Effector CD8-positive, alpha-beta T cell (primary cell): ENCODE measurements at places on chromosomes 16 and 17.
A peak's percentile ranks its signal among the peaks of the same experiment; 100 is the strongest.

- no peak for DNase-seq
Measured at GRCh38 chr17:63497708-63498483, 21.0 kb downstream of the ACE start.

DNA sequence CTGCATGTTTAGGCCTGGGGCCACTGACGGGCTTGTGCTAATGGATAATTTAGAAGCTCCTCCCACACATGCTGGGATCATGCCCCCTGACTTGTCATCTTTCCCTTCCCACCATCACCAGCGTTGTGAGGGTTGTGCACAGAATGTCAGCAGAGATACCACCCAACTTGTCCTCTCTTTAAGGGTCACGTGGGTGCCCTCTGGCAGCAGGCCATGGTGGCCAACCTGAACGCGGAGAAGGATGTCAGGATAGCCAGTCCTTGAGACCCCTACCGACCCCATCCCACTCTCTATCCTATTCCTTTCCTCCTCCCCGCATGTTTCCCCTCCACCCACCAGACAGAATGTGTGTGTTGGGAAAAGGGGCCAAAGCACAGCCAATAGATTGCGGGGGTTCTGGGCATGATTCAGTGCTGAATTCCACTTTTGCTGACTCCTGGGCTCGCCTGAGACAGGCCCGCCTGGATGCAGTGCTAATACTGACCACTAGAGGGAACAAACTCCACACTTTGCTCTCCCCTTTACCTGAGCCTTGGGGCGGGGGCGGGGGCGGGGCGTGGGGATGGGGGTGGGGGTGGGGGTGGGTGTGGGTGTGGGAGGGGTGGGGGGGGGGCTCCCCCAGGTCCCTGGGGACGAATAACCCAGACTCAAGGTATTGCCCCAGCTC, at the start of gene GH2:
Gene GH2, minus strand, starts transcription at position 10 of the 667 bp plus-strand sequence. CDS start 143 bp downstream, outside the sequence.
- peak; percentile 29 for DNase-seq

DNA sequence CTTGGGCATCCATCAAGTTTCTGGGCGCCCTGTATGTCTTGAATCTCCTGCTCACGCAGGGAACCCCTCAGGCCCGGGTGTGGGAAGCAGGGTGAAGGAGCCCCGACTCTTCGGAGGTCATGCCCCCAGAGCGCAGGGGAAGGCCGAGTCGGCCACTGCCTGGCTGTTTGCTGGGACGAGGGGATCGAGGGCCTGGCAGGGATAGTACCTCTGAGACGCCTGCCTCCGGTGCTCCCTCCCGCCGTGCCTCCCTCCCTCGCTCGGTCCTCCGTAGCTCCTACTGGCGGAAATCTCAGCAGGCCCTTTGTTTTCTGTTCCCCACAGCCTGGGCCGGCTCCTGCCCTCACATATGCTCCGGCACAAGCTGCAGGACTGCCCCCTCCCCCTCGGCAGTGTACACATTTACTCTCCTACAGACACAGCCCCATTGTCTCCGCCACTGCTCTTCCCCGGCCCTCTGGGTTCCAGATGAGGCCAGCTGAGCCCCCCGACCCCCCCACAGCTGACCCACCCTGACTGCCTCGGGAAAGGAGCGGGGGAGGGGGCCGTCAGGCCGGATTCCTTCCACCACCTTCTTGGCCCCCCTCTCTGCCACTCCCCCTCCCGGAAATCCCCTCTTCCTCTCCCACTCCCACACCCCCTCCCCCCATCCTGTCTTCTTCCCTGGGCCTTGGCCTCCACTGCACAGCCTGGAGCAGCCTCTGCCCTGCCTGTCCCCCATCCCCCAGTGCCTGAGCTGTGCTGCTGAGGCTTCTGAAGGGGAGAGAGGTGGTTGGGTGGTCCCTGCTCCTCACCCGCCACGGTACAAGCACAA, 1.4 kb downstream of the TRAF4 start:
- no peak for DNase-seq

GRCh38 chr17:73231395-73231794, 30.3 kb downstream of the CPSF4L start:
- DNase-seq, result no peak

DNA sequence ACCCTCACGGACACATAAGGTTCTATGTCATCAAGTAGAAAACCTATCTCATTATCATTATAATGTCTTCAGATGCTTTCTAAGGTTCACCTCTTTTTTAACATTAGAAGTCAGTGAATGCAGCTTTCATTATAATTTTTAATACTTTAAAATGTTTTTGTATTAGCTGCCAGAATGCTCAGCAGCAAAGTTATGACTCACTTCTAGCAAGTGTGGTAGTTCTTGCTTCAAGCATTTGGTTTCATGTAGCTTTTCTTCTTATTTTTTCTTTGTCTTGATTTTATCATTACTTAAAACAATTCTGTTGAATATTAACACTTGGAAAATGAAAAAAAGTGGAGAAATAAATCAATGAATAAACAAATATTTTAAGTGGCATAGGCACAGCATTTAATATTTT, 23.4 kb downstream of the LPCAT2 start:
- no peak for DNase-seq

GRCh38 chr17:3635474-3636153, 436 bp downstream of the SHPK start:
- DNase-seq, result no peak

GRCh38 chr17:49360796-49361128, 1.3 kb downstream of the ZNF652 start:
- no peak for DNase-seq

GRCh38 chr17:2214047-2214928, 89.3 kb downstream of the SMG6 start:
- DNase-seq, result no peak

- no peak for DNase-seq
Measured at GRCh38 chr17:14461227-14461548, 160.3 kb downstream of the HS3ST3B1 start.

- no peak for DNase-seq
Measured at GRCh38 chr16:23088018-23088417, 61.2 kb downstream of the USP31 start.

DNA sequence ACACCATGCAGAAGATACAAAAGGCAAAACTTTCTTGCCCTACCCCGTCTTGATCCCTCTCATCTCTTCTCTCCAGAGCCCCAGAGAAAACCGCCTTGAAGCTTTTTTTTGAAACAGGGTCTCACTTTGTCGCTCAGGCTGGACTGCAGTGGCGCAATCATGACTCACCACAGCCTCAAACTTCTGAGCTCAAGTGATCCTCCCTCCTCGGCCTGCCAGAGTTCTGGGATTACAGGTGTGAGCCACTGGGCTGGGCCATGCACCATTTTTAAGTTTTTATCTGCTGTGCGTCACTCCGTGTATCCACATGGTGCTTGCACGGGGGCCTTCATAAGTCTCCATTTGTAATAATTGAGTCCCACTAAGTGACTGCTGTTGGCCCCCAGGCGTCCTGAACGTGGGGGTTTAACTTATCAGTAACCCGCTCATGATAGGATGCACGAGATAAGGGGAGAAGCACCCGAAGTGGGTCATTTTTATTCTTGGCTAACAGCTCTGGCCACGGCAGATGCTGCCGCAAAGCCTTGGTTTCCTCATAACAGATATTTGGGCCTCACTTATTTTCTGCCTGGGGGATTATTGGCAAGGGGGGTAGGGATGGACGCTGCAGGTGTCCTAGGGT, 8.6 kb downstream of the DNAH17 start:
- no peak for DNase-seq

DNA sequence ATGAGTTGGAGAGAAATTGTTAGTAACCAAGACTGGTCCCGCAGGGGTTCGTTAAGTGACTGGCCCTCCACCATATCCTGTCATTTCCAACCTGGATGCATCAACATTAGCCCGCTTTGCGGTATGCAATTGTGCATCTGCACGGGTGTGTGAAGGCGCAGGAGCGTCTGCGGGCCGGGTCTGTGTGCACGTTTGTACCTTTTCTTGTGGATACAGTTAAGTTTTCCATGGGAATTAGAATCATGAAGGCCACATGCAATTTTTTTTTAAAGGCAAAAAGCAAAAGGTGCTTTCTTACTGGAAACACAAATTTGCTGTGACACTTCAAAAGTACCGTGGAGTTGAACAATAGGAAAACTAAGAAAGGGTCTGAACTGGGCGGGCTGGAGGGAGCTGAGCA, 355.4 kb upstream of the ZFHX3 start:
- DNase-seq, result no peak

DNA sequence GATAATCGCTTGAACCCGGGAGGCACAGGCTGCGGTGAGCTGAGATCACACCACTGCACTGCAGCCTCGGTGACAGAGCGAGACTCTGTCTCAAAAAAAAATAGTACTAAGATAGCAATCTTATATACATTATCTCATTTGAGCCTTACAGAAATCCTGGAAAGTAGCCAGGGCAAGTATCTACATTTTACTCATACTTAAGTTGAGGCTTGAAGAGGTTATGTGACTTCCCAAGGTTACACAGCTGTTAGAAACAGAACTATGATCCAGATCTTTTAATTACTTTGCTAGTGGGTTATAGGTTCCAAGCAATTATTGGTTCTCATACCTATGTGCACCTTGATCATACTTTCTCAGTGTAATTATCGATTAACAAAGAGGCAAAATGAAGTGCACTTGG, 15.4 kb downstream of the C17orf78 start:
- no peak for DNase-seq

DNA sequence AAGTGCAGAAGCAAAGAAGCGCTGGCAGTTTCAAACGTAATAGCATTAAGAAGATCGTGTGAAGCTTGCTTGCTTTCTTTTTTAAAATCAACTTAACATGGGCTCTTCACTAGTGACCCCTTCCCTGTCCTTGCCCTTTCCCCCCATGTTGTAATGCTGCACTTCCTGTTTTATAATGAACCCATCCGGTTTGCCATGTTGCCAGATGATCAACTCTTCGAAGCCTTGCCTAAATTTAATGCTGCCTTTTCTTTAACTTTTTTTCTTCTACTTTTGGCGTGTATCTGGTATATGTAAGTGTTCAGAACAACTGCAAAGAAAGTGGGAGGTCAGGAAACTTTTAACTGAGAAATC, 17.4 kb upstream of the RAB11FIP4 start:
- DNase-seq, result no peak

GRCh38 chr17:61409301-61410112, 9.9 kb downstream of the TBX2 start:
- peak; percentile 12 for DNase-seq

GRCh38 chr17:40241252-40241834, 22.2 kb downstream of the WIPF2 start:
- no peak for DNase-seq

GRCh38 chr17:76972046-76972641, 103.9 kb downstream of the MGAT5B start:
- no peak for DNase-seq

GRCh38 chr17:21279198-21279535, 5.3 kb upstream of the MAP2K3 start:
- DNase-seq, result no peak

DNA sequence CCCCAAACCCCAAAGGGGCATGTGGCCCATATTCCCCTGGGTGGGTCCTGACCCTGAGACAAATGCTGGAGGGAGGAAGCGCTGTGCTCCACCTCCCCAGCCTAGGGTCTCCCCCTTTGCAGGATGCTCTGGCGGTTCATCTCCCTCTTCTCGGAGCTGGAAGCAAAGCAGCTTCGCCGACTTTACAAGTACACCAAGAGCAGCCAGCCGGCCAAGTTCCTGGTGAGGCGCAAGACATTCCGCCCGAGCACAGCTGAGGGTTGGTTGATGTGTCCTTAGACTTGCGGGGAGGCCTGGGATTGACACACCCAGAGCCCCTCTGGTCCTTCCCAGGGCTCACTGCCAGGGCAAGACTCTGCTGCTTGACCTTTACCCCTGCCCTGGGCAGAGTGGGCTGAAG, 4.3 kb downstream of the CHCT1 start:
- no peak for DNase-seq

DNA sequence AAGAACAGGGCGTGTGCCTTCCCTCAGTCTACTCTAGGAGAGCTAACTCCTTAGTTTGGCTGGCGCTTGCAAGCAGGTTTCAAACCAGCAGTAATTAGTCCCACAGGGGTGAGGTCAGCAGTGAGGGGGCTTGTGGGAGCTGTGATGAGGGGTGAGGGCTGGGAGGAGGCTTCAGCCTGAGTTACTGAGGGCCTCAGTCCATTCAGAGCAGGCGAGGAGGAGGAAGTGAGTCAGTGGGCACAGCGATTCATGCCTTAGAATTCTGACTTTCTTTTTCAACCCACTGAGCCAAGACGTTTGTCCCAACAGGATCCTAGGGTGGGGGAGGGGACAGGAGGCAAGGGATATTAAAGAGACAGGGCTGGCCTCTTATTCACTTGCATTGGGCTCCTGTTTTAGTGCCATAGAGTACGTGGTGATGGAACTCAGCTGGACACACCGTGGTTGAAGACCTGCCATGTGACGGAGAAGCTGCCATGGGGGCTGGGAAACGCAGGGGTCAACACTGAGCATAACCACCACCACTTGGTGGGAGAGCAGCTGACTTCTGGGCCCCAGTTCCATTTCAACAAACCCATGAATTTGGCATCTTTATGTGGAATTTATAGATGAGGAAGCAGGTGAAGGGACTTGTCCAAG, 8.3 kb upstream of the ITGA3 start:
- no peak for DNase-seq
